ENCODE measurements at places on chromosomes 4 and X. TPM values are rescaled to one million over a fixed set of nuclear protein-coding genes. Genes with fewer than 3 reads are reported as not detected.

DNA sequence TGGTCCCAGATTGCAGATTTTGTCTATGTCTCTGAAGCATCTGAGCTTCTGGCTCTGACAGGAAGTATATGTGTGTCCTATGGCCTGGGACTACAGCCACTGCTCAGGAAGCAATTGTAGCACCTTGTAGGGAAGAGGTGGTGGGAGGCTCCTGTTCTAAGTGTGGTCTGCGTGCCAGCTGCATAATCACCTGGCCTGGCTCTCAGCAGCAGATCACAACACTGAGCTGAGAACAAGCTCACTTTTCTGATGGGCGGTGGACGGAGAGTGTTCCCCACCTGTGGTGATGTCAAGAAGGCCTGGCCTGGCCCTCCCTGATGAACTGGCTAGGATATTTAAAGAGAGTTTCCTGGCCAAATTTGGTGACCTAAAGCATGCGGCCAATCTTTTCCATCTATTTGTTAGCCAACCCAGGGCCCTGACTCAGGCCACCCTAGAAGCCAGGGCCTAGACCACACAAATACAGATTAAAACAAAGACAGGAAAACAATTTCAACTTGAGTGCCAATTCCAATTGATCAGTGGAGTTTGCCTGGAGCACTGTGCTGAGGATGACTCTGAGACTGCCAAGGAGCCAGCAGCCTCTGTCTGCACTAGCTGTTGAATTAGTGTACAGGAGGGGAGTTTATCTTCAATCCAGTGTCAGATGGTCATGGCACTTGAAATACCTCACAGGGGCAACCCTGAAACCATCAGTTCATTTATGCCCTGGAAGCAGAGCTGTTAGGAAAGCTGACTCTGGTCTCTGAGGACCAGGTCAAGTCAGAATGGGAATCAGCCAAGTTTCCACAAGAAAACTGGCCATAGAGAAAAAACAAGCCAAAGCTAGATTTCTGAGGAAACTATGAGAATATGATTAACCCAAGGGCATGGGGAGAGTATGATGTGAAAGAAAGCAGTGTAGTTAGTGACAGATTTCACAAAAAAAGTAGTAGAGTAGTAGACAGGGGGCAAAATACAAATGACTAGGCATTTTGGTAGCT lies 47.4 kb downstream of the PRDM5 start:
- no peak overlapping the region for H3K4me3 ChIP-seq
- H3K27ac ChIP-seq: no peak overlapping the region
- H3K27me3 ChIP-seq: no peaks in the 10 kb centered on the region
- no peak for DNase-seq

DNA sequence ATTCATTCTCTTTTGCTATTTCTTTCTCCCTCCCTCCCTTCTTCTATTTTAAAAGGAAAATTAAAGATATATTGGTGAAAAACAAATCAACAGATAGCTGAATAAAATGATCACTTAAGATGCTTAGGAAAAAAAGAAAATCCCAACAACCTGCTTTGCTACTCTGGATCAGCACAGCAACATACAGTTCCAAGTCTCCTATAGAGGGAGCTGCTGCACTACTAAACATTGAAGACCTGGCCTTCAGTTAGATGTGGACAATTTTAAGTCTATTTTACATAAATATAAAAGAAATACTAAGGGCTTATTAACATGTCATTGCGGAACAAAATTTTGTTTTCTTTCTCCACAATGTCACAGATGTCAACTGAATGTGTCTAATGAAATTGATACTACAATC lies 226.4 kb downstream of the MAGEB5 start:
- no peaks in the 10 kb centered on the region for H3K27me3 ChIP-seq
- H3K36me3 ChIP-seq: no peaks in the 10 kb centered on the region
- H3K4me3 ChIP-seq: no peak overlapping the region
- no peaks in the 10 kb centered on the region for H3K4me1 ChIP-seq
- no peak overlapping the region for H3K27ac ChIP-seq

The CT45A10 gene
- total RNA-seq: not detected

The RS1 gene
- not detected for total RNA-seq

GRCh38 chrX:85980286-85980685 lies 67.1 kb downstream of the CHM start:
- H3K4me3 ChIP-seq: no peak overlapping the region
- DNase-seq: no peak
- no peaks in the 10 kb centered on the region for H3K36me3 ChIP-seq
- no peaks in the 10 kb centered on the region for H3K4me1 ChIP-seq
- no peaks in the 10 kb centered on the region for H3K27me3 ChIP-seq

DNA sequence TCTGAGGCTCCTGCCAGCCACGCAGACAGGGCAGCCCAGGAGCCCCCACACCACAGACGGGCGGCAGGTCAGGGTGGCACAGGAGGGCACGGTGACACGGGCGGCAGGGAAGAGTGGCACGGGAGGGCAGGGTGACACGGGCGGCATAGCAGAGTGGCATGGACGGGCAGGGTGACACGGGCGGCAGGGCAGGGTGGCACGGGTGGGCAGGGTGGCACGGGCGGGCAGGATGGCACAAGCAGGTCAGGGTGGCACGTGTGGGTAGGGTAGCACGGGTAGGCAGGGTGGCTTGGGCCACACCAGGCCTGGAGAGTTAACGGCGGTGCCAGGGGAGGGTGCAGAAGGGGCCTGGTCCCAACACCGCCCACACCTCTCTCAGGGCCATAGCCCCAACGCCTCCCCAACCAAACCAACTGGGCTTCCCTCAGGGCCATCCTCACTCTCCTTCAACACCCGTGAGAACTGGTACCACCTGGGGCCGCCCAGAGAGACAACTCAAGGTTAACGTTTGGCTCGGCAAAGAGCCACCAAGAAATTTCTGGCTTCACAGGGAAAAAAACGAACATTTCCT lies 3.4 kb downstream of the CTBP1 start:
- peaks cover 2% of the 10 kb centered on the region for H3K27me3 ChIP-seq
- no peak for DNase-seq
- no peak overlapping the region for H3K27ac ChIP-seq
- peaks cover 9% of the 10 kb centered on the region for H3K4me1 ChIP-seq

The GLRB gene
- 0.54 TPM for total RNA-seq

DNA sequence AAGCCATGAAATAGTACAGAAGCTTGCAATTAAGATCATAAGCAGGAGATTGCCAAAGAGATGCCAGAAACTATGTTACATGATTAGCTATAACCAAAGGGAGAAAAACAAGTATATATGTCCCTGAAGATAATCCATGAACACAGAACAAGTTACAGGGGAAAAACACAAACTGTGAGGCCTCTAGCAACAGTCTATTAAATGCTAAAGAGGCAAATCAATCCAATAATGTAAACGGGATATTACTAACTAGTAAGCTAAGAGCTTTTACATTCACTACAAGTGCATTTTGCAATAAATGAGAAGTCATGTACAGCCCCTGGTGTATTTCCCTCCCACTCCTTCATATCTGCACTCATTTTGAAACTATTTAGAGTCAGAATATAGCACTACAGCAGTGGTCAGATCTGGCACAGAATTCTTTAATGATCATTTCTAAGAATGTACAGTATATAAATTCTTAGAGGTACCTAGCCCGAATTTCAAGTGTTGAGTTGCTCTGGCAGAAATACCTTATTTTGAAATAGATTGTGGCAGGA lies 449.8 kb upstream of the SMIM31 start:
- no peaks in the 10 kb centered on the region for H3K4me1 ChIP-seq
- no peak for DNase-seq

The P2RY8 gene
- total RNA-seq: 0.11 TPM

The PNCK gene
- 4.3 TPM for total RNA-seq

DNA sequence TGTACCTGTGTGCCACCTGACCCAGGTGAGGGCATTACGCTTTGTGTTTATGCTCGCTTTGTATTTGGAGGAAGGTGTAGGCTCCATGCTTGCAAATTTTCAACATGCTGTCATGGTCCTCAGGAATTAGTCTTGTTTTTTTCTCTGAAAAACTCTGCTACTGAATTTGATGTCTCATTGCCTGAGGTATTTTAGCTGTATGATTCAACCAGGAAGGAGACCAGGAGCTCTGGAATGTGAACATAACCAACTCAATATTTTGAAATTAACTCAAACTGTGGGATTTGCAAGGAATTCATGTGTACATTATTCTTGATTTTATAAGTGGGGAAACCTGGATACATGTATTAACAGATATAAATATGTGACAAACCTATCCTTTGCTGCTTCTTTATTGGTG lies 134.1 kb downstream of the SLC4A4 start:
- H3K4me3 ChIP-seq: no peak overlapping the region
- no peak for DNase-seq
- no peaks in the 10 kb centered on the region for H3K27me3 ChIP-seq
- no peaks in the 10 kb centered on the region for H3K36me3 ChIP-seq
- no peaks in the 10 kb centered on the region for H3K4me1 ChIP-seq

- no peak overlapping the region for H3K27ac ChIP-seq
- no peak overlapping the region for H3K4me3 ChIP-seq
- H3K27me3 ChIP-seq: no peaks in the 10 kb centered on the region
- DNase-seq: peak; percentile 54
- H3K36me3 ChIP-seq: no peaks in the 10 kb centered on the region
These were observed 191.8 kb downstream of the ADAM29 start for GRCh38 chr4:175109933-175110332.

The ZFP92 gene
- 0.41 TPM for total RNA-seq

DNA sequence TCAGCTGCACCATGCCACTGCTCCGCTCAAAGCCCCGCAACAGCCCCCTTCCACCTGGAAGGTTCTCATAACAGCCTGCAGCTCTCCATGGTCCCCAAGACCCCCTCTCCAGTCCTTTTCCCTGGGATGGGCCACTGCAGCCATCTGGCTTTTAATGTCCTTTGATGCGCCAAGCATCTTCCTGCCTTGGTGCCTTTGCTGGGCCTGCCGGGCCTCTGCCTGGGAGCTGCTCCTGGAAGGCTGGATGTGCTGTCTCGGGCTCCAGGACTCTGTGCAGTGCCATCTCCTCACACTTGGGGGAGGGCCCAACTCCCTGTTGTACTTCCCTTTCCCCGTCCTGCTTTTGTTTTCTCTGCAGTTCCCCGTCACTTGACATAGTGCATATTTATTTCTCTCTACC lies 60.3 kb downstream of the TAPT1 start:
- H3K27me3 ChIP-seq: no peaks in the 10 kb centered on the region
- DNase-seq: no peak
- no peak overlapping the region for H3K4me3 ChIP-seq
- H3K36me3 ChIP-seq: 0 out of 2 replicates have a peak, but pooled peaks cover 5% of the 10 kb centered on the region
- H3K27ac ChIP-seq: no peak overlapping the region
- no peaks in the 10 kb centered on the region for H3K4me1 ChIP-seq

DNA sequence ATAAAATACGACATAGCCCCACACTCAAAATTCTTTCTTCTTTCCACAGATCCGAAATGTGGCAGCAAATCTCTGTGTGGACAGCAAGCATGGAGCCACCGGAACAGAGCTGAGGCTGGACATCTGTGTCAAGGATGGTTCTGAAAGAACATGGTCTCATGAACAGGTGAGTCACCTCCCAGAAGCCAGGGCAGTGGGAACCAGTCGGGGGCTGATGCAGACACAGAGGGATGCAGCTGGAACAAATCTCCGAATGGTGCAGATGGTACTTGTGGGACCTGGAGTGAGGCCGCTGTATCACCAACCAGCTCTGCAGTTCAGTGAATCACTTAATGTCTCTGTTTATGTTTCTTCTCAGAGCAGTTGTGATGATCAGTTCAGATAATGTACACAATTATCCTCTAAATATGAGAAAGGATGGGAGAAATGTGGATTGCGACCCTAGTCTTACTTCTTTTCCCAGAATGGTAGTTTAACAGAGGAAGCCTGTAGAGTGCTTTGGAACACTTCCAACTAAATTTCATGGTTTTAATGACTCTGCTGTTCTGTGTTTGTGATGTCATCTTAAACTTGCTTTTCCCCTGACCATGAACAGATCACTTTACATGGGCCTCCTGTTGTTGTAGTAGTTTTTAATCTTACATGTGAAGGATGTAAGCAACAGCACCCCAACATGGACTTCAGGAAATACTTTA lies 159.3 kb upstream of the GALNT7 start:
- H3K36me3 ChIP-seq: no peaks in the 10 kb centered on the region
- H3K27me3 ChIP-seq: no peaks in the 10 kb centered on the region
- H3K4me1 ChIP-seq: peaks cover 3% of the 10 kb centered on the region
- no peak overlapping the region for H3K4me3 ChIP-seq
- H3K27ac ChIP-seq: no peak overlapping the region

DNA sequence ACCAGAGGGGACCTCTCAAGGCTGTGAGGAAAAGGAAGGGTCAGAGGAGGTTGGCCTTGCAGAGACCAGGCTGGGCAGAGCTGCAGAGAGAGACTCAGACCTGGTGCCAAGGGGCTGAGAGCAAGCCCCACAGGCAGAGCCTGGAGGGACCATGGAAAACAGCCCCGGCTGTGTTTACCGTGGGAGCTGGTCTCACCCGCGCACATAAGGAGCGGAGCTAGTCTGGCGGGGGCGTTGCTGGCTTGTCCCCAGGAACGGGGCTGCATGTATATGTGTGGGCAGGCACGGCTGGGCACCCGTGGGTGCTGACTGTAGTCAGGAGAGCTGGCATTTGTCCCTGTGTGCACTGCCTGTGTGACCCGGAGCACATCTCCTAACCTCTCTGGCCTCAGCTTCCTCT lies 45.7 kb downstream of the C4orf50 start:
- no peaks in the 10 kb centered on the region for H3K36me3 ChIP-seq
- H3K4me1 ChIP-seq: peaks cover 10% of the 10 kb centered on the region
- no peak for DNase-seq
- H3K4me3 ChIP-seq: no peak overlapping the region

- no peak overlapping the region for H3K4me3 ChIP-seq
- no peaks in the 10 kb centered on the region for H3K36me3 ChIP-seq
- no peaks in the 10 kb centered on the region for H3K27me3 ChIP-seq
- DNase-seq: no peak
- H3K27ac ChIP-seq: no peak overlapping the region
- H3K4me1 ChIP-seq: no peaks in the 10 kb centered on the region
These were observed 195.7 kb upstream of the GK2 start for GRCh38 chr4:79603681-79604080.

The AR gene
- total RNA-seq: 10.6 TPM

DNA sequence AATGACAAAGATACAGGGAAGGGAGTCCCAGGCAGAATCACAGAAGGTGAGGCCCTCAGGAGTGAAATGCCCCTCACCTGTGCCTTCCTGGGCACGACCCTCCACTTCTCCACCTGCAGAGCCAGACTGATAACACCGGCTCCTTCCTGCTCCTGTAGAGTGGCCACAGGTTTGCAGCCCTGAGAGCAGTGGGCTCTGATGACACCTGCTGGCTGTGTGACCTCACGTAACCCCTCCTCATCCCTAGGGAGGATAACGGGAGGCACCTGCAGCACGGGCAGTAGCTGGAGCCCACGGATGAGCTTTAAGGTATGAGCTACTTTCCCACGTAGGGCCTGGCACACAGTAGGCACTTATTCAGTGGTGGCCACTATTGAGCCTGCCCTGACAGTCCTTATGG lies 25.5 kb upstream of the MAN2B2 start:
- H3K27me3 ChIP-seq: no peaks in the 10 kb centered on the region
- H3K36me3 ChIP-seq: no peaks in the 10 kb centered on the region
- no peak overlapping the region for H3K4me3 ChIP-seq
- DNase-seq: no peak
- no peak overlapping the region for H3K27ac ChIP-seq

The RAB41 gene
- not detected for total RNA-seq

The CABS1 gene
- total RNA-seq: not detected

The DNAAF6 gene
- total RNA-seq: not detected

The SATL1 gene
- 0.17 TPM for total RNA-seq

The FAM9C gene
- total RNA-seq: not detected

The PSAPL1 gene
- total RNA-seq: not detected

GRCh38 chr4:73576381-73576780 lies 43.9 kb downstream of the RASSF6 start:
- H3K36me3 ChIP-seq: no peaks in the 10 kb centered on the region
- H3K4me3 ChIP-seq: no peak overlapping the region
- no peaks in the 10 kb centered on the region for H3K27me3 ChIP-seq

The RXFP1 gene
- 0.56 TPM for total RNA-seq

GRCh38 chr4:84790769-84791565 lies 175.5 kb downstream of the WDFY3 start:
- peaks cover 7% of the 10 kb centered on the region for H3K36me3 ChIP-seq
- H3K27me3 ChIP-seq: no peaks in the 10 kb centered on the region
- no peak overlapping the region for H3K27ac ChIP-seq
- DNase-seq: no peak
- no peak overlapping the region for H3K4me3 ChIP-seq
- H3K4me1 ChIP-seq: no peaks in the 10 kb centered on the region

All from H1 (cell line).